ENCODE measurements at places on chromosomes 12 and 14.
A peak's percentile ranks its signal among the peaks of the same experiment; 100 is the strongest.

GRCh38 chr12:45214749-45215418 lies 1.0 kb upstream of the ANO6 start:
- no peak for DNase-seq

GRCh38 chr12:27554421-27555186 lies 30.6 kb downstream of the PPFIBP1 start:
- no peak for DNase-seq

DNA sequence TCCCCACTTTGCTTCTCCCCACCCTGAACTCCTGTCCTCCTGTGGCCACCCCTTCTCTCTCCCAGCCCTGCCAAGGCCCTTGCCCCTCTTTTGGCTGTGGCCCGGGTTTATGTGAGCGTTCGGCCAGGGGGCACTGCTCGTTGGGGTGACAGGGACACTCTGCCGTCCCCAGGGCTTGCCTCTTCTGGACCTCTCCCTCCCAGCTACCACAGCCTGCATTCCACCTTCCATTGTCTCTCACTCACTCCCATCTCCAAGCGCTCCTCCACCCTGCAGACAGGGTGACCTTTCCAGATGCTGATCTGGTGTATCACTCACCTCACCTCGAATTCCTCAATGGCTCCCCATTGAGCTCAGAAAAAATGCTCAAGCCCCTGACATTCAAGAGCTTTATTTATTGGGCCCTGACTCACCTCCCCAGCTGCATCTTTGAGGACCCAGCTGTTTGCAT lies 1.4 kb downstream of the SERPINA9 start:
- DNase-seq: no peak

DNA sequence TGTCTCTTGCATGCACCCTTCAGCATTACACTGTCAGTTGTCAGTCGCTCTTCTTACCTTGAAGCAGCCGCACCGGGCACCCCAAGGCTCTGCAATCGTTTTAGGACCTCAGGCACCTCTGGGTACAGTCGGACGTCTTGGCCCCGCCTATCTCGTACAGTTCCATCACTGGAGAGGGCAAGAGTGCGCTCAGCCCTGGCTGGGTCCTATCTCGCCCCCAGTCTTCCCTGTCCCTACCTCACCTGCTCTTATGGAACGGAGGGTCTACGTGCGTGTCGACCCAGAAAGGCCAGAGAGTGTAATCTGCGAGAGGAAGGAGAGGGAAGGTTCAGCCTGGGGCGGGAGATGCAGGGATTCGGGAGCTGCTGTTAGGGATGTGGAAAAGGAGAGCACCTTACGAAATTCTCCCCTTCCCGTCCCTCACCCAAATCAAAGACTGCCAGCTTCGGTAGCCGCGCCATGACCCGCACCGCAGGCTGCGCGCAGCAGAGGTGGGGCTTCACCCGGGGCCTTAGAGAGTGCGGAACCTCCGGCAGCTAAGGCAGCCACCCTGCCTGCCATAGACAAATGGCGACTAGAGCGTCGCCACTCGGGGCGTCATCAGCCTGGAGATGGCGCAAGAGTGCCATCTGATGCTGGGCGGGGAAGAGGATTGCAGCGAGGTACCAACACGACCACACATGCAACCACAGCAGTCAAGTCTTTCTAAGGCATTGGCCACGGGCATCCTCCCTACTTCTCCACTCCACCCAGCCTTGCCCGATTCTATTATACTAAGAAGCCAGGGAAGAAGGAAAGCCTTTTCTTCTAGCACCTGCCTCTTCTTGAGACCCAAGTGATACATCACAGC lies at the start of gene MDP1:
Gene MDP1 (minus strand): TSS at position 572 of the 850 bp plus-strand sequence. CDS start 111 bp downstream, at position 461.
- DNase-seq: peak; percentile 92

- peak; percentile 84 for DNase-seq
These were observed 240.1 kb upstream of the OR4E1 start for GRCh38 chr14:21913759-21914158.

GRCh38 chr12:116339062-116339461 lies 61.6 kb upstream of the MED13L start:
- no peak for DNase-seq

DNA sequence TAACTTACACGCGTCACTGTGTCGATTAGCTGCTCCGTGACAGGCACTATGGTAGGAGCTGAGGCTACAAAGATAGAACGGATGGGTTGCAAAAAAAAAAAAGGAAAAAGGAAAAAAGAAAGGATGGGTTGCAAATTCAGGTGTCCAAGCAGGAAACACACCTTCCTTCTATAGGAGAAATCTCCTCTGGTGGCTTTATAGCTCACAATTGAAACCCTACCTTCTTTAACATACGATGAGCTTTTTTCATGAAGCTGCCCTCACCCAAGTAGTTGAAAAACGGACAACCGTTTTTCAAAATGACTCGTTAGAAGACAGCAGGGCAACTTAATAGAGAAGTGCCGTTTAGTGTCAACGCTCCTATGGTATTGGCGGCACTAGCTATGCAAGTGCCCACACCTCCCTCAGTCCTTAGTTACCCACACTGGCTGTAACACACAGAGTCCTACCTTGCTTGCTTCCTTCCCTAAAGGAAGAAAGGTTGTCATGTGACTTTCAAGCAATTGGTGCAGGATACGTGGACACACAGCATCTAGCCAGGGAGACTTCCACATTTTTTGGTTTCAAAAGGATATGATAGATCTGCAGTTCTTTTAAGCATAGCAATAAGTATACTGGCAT lies 682 bp upstream of the TRIP11 start:
- DNase-seq: peak; percentile 31

DNA sequence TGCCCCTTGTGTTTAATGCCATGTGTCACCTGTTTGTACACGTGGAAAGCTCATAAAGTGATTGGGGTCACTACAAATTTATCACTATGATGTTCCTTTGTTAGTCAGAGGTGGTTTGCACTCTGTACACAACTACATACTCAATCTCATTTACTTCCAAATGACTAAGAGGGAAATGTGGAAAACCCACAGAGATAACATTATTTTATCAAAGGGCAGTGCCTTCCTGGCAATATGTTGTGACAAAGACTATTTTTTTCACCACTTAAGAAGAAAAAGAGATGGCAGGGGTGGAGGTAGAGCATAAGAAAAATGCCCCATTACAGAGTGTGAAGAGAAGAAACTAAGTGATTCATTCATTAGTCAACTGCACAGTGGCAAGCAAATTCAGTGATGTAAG lies 1064.1 kb upstream of the FLRT2 start:
- DNase-seq: no peak

DNA sequence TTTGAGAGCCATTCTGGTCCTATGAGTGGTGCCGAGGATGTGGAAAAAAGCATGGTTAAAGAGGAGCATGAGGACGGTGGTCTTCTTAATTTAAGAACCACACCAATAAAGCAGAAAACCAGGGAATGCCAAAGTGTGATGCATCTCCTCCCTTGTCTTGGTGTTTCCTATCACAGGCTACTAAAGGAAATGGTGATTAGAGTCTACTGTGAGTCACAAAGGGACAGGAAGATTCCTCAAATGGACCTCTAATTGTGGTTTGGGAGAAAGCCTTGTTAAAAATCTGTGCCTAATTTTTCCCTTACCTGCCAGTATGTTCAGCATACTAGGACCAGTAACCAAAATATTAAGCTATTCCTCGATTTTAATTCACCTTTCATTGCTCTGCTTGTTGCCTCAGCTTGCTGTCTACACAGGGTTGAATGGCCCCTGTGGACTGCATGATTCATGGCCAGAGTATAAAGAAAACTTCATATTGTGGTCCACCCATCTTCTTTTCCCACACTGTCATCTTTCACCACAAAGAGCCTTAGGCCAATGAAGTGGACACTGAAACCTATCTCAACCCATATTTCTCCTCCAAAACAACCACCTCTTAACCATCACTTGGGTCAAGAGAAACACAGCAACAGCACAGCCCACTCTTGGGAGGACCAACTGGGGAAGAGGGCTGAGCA lies 38.8 kb downstream of the DIO2 start:
- no peak for DNase-seq

- DNase-seq: no peak
These were observed 267.0 kb downstream of the DACT1 start for GRCh38 chr14:58904776-58905175.

DNA sequence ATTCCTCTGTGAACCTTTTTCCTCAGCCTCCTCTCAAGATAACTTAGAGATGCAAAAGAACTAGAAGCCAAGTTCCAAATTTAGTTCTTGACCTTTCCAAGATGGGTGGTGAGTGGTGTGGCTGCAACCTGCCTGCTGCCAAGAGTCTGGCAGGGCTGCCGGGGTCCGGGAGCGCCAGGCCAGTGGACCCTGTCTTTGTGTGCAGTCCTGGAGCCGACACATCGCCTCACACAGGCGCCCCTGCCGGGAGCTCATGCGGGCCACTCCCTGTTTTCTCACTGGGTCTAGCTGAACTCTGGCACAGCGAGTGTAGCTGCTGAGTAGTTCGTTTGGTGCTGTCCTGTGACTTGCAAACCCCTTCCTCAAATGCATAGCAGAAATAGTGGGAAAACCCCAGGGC lies 84.9 kb downstream of the CACNA1C start:
- no peak for DNase-seq

GRCh38 chr12:130334937-130335336 lies 2.8 kb upstream of the PIWIL1 start:
- DNase-seq: no peak

DNA sequence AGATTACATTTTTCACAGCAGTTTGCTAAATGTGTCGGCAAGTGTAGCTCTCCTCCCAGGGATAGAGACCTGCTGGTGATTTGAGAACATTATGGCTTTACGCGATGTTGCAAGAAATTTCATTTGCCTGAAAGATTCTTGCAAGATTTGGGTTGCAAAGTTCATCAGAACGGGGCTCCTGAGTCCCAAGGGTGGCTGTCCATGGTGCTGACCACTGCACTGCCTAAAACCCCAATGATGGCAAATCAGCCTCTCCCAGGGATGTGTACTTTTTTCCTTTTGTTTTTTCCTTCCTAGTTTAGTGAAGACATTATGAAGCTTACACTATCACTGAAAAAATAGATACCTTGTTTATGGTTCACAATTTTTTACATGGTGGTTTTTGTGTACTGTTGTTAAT lies 85.4 kb downstream of the WSCD2 start:
- peak; percentile 27 for DNase-seq

DNA sequence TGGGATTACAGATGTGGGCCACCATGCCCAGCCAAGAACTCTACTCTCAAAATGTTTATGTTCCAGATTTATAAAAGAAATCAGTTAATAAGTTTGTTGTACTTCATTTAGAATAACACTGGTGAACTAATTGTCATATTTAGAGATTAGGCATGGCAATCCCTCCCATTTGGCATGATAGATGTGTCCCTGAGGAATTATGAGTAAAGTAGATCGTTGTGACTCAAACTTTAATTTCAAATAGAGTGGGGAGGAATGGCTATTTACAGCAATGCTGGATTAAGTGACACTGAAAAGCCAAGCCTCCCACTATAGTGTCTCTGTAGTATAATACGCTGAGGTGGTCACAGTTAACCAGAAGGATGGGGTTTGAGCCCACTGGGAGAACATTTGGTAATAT lies 39.3 kb upstream of the RTRAF start:
- no peak for DNase-seq

DNA sequence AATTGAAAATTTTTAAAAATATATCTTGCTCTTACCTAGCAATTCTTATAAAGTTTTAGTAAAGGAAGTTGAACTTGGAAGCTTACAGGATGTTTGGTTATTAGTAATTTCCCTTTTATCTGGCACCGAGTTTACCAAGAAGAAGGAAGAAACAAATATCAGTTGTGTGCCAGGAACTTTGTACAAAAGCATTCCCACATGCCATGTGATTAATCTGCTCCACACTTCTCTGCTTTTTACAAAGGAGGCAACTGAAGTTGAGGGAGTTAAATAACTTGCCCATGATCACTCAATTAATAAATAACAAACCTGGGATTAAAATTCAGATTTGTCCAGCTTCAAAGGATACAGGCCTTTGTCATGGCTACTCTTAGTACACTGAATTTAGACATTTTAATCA lies 122.5 kb upstream of the BCAT1 start:
- DNase-seq: no peak

DNA sequence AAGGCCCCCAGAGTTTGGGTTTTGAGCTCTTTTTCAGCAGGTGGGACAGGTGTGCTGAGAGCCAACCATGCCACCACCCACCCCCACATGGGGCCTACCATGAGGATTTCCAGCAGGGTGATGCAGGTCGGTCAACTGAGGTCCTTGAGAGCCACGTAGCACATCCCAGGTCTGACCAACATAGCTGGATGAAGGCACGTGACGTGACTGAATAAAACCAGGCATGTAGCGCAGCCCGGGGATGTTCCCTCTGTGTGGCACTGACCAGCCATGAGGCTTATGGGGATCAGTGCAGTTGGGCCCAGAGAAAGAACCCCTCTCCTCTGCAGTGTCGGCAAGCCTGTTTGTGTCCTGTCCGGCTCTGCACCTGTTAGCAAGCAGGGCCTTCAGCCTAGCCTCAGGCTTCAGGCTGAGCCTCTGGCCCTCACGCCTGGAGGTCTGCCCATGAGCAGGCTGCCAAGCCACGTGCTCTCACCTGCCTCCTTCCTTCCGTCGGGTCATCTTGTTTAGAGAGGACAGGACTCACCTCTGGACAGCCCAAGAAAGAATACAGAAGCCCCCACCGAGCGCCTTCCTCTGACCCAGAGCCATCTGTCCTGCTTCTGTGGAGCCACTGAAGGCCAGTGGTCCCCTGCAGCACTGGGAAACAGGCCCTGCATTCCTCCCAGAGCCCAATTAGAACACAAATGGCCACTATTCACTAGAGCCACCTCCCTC lies 38.5 kb downstream of the TSPAN11 start:
- DNase-seq: no peak

DNA sequence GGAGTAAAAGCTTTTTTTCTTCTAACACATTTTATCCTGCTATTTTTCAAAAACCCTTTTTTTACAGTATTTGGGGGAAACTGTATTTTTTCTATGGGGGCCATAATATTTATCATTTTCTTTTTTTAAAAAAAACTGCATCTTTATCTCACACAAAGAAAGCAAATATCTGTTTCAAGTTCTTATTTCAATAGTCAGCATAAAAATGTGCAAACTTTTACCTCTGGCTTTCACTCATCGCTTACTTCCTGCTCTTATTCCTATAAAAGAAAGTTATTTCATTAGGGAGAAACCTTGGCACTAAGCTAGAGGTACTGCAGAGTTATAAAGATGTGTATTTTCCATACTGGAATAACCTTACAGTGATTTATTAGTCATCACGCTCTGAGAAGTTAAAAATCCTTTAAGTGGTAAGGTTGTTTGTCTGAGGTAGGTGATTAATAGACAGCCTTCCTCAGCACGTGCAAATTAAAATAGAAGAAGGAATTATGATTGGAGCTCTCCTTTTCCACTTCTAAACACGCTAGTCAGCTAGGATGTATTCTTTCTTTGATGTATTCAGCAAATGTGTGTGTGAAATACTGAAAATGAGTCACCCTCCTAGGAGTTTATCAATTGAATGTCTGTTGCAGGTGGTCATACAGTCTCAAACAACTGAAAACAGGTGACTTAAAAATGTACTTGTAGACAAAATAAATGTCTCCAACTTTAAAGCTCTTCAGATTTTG lies 461.0 kb downstream of the GXYLT1 start:
- no peak for DNase-seq
